Substantia nigra (tissue), 51 donors: ENCODE measurements at places on chromosomes 1 and 21.
A peak's percentile ranks its signal among the peaks of the same experiment; 100 is the strongest.

- no peak for DNase-seq
Measured at GRCh38 chr1:16026723-16027484, 5.1 kb downstream of the CLCNKA start.

DNA sequence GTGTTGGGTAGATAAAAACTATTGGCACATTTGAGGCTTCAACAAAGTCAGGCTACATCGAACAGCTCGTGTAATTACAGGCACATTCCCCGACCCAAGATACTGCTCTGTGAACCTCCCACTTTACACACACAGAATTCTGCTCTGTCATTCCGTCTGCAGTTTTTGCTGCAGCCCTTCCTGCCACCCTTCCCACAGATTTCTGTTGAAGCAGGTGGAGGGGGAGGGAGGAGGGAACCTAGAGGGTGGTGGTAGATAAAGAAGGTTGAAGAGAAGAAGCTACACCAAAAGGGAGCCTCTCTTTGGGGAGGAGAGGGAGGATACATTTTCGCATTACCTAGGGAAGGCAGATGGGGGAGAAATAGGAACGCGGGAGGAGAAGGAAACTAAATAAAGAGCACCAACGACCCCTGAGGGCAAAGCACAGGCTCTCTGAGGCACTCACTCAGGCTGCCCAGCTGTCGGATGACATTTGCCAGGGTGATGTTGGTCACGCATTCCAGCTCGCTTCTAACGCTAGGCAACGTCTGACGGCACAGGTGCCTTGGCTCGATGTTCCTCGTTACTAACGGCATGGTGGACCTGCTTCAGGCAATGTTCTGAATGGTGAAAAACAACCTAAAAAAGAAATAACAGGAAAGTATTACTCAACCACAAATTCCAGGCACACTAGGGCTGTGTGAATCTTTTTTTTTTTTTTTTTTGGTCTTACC, 36.0 kb downstream of the GPR3 start:
- peak; percentile 20 for DNase-seq

- no peak for DNase-seq
Measured at GRCh38 chr1:206021008-206021625, 2.6 kb downstream of the CTSE start.

DNA sequence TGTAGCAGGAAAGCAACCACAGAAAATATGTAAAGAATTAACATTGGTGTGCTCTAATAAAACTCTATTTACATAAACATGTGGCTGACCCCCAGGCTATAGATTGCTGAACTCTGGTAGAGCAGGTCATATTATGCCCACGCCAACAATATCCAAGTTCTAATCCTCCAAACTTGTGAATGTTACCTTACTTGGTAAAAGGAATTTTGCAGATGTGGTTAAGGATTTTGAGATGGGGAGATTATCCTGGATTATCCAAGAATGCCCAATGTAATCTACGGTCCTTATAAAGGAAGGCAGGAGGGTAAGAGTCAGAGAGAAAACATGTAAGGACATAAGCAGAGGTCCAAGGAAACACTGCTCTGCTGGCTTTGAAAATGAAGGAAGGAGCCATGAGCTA, 201.0 kb downstream of the USH2A start:
- DNase-seq, result no peak

- DNase-seq, result no peak
Measured at GRCh38 chr1:102219463-102219862, 222.7 kb upstream of the OLFM3 start.

GRCh38 chr1:178955391-178955954, 70.2 kb upstream of the FAM20B start:
- DNase-seq, result no peak
